ENCODE measurements at places on chromosomes 2 and 18.

DNA sequence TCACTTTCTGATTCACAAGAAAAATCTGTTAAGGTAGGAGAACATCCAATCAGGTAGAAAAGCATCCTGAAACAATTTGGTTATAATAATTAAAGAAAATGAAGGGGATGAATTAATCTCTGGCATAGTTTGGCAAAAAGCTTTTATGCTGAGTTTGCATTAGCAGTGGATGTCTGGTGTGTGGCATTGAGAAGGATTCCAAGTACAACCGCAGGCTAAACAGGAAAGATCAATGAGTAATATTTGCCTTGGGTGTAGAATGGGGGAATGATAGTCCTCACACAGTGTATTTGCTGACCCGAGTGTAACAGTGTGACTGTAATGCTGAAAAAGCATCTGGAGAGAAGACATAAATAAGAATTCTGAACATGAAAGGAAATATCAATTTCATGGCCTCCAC is 68.3 kb upstream of the SESTD1 start:
- no peak overlapping the region for H3K27ac ChIP-seq
- no peaks in the 10 kb centered on the region for H3K4me1 ChIP-seq
- no peak overlapping the region for H3K4me3 ChIP-seq
- no peak for DNase-seq

DNA sequence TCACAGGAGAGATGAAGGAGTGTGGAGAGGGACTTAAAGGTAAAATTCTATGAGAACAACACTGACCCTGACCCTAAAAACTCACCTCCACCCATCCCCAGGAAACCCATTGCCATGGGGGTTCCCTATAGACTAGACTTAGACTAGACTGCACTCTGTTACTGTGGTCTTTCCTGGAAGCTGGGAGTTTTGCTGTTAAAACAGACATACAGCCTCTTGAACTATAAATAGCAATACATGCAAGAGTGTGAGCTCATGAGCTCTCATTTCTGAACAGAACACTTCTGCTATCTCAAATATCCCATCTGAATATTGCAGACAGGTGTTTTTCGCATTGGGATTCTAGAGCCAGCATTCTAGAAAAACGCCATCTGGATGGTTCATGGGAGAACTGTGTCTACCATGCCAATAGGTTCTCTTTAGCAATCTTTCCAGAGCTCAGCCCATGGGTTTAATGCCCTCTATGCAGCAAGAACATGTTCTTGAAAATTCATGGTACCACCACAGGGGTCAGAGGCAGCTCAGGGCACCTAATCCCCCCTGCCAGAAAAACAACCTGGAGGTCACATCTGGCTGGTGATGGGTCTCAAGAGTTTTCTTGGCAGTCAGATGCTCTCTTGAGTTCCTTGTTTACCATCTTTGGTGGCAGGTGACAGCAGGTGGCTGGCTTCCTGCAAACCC is 51.9 kb downstream of the SLC14A2 start:
- H3K27ac ChIP-seq, result no peak overlapping the region
- no peaks in the 10 kb centered on the region for H3K27me3 ChIP-seq
- H3K4me1 ChIP-seq, result no peaks in the 10 kb centered on the region
- H3K4me3 ChIP-seq, result no peak overlapping the region
- DNase-seq, result no peak

DNA sequence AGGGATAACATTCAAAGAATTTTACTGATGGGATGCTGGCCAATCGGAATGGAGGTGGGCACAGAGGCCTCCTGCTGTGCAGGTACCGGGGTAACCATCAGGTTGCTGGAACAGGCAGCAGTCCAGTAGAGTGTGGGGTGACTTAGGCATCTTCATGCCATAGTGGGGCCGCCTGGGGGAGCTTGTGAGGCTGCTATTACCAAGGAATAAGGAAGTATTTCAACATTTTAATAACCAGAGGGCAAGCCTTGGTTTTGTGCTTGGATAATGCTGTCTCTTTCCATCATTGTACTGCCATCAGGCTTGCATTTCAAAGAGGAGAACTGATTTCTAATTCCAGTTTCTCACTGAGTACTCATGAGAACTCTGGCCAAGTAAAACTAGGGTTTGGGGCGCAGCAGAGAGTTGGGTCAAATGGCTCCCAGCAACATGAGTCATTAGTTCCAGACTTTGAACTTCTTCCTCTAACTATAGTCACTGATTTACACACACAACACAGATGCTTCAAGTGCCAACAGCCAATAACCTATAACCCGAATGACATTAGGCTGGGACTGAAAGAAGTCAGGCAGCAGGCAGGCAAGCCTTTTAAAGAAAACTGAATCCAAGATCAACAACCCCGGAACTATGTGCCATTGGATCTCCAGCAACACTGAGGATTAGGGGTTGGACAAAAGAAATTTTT is 56.1 kb upstream of the FHL2 start:
- no peaks in the 10 kb centered on the region for H3K27me3 ChIP-seq
- H3K4me1 ChIP-seq, result no peaks in the 10 kb centered on the region
- DNase-seq, result peak; percentile 57
- no peaks in the 10 kb centered on the region for H3K36me3 ChIP-seq
- H3K27ac ChIP-seq, result no peak overlapping the region
- no peak overlapping the region for H3K4me3 ChIP-seq

DNA sequence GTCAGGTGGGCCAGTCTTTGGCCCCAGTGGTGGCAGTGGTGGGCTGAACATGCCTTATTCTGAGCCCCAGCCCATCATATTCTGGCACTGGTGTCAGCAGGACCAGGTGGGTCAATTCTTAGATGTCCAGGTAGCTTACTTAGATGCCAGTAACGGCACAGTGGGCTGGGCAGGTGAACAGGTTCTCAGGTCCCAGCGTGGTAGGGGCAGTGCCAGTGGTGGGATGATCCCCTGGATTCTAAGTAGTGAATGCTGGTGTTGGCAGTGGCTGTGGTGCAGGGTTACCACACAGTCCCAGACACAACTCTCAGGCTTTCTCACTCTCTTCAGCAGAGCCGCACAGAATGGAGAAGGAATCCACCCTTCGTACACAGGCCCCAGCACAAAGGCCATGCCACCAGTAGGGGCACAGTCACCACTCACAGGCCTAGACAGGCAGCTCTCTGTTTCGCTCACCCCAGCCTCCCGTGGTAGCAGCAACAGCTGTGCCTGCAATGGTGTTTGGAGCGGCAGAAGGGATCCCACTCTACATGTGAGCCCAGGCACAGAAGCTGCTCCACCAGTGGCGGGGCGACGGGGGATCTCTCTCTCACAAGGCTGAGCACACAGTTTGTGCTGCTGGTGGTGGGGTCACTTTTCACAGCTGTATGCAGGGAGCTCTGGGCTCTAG is 97.3 kb downstream of the ANKRD12 start:
- H3K4me3 ChIP-seq, result no peak overlapping the region
- no peaks in the 10 kb centered on the region for H3K4me1 ChIP-seq
- no peak overlapping the region for H3K27ac ChIP-seq
- DNase-seq, result peak; percentile 61
- H3K27me3 ChIP-seq, result no peaks in the 10 kb centered on the region

DNA sequence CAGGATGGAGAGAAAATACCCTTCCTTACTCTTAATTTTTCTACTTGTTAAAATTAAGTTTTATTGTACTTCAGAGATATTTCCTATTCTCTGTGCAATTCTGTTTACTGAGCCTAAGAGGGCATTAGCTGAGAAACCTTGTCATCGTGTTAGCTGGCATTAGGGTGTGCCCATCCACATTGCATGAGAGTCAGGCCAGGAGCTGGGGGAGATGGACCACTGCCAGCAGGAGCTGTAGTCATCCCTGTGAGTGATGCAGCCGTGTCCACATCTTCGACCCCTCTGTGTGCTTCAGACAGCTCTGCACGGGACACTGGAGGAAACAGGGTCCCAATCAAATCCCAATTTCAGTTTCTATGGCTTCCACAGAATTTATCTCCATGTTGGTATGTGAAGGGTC is 34.2 kb downstream of the ABCA12 start:
- no peak for DNase-seq
- no peaks in the 10 kb centered on the region for H3K27me3 ChIP-seq
- no peak overlapping the region for H3K27ac ChIP-seq
- no peak overlapping the region for H3K4me3 ChIP-seq
- H3K4me1 ChIP-seq, result no peaks in the 10 kb centered on the region

- DNase-seq, result no peak
- H3K36me3 ChIP-seq, result no peaks in the 10 kb centered on the region
- H3K27me3 ChIP-seq, result no peaks in the 10 kb centered on the region
- no peak overlapping the region for H3K27ac ChIP-seq
- no peaks in the 10 kb centered on the region for H3K4me1 ChIP-seq
Observed at GRCh38 chr18:58966704-58967103, 102.0 kb downstream of the ZNF532 start.

DNA sequence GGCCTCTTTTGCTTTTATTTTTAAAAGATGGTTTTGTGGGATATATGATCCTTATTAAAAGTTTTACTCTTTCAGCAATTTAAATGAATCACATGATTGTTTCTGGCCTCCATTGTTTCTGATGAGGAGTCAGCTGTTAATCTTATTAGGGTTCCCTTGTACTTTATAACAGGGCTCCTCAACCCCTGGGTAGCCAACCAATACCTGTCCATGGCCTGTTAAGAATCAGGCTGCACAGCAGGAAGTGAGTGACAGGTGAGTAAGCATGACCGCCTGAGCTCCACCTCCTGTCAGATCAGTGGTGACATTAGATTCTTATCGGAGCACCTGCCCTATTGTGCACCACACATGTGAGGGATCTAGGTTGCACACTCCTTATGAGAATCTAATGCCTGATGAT is 45.1 kb upstream of the FAM98A start:
- DNase-seq, result no peak
- H3K27ac ChIP-seq, result no peak overlapping the region
- no peaks in the 10 kb centered on the region for H3K36me3 ChIP-seq
- H3K4me3 ChIP-seq, result no peak overlapping the region
- no peaks in the 10 kb centered on the region for H3K27me3 ChIP-seq
- H3K4me1 ChIP-seq, result no peaks in the 10 kb centered on the region

DNA sequence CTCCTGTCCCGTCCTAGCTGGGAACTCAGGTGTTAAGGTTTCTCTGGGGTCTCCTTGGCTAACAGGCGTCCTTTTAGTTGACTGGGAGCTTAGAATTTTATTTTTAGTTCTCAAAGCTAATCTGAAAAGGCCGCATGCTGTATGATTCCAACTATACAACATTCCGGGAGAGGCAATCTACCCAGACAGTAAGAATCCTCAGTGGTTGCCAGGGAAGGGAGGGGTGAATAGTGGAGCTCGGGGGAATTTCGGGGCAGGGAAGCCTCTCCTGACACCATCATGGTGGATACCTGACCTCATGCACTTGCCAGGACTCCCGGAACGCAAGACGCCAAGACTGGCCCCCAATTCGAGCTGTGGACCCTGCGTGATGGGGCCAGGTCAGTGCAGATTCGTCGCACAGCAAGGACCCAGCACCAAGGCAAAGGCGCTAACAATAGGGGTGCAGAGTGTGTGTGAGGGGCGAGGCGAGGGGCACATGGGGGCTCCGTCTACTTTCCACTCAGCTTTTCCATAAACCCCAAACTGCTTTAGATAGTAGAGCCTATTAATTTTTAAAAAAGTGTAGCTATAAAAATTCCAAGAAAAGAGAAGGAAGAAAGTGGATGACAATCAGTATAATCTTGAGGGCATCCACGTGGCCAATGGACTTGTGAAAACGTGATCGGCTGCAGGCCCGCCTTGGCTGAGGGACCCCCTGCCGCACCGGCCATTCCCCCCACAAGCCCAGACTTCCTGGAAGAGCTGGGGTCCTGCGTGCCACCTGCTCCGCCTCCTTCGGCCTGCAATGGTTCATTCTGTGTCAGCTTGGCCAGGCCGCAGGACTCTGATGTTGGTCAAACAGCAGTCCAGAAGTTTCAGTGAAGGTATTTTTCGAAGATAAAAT is 17.3 kb downstream of the PDCD1 start:
- no peaks in the 10 kb centered on the region for H3K4me1 ChIP-seq
- H3K36me3 ChIP-seq, result no peaks in the 10 kb centered on the region
- H3K4me3 ChIP-seq, result no peak overlapping the region
- no peak for DNase-seq

- H3K27me3 ChIP-seq, result no peaks in the 10 kb centered on the region
- no peaks in the 10 kb centered on the region for H3K36me3 ChIP-seq
- no peak for DNase-seq
- H3K4me1 ChIP-seq, result no peaks in the 10 kb centered on the region
- H3K4me3 ChIP-seq, result no peak overlapping the region
Observed at GRCh38 chr2:149112713-149113112, 74.2 kb downstream of the LYPD6B start.

- H3K4me3 ChIP-seq, result no peak overlapping the region
- no peaks in the 10 kb centered on the region for H3K36me3 ChIP-seq
- no peak for DNase-seq
- H3K4me1 ChIP-seq, result no peaks in the 10 kb centered on the region
- no peaks in the 10 kb centered on the region for H3K27me3 ChIP-seq
Observed at GRCh38 chr2:122704109-122704563, 948.7 kb downstream of the TSN start.

DNA sequence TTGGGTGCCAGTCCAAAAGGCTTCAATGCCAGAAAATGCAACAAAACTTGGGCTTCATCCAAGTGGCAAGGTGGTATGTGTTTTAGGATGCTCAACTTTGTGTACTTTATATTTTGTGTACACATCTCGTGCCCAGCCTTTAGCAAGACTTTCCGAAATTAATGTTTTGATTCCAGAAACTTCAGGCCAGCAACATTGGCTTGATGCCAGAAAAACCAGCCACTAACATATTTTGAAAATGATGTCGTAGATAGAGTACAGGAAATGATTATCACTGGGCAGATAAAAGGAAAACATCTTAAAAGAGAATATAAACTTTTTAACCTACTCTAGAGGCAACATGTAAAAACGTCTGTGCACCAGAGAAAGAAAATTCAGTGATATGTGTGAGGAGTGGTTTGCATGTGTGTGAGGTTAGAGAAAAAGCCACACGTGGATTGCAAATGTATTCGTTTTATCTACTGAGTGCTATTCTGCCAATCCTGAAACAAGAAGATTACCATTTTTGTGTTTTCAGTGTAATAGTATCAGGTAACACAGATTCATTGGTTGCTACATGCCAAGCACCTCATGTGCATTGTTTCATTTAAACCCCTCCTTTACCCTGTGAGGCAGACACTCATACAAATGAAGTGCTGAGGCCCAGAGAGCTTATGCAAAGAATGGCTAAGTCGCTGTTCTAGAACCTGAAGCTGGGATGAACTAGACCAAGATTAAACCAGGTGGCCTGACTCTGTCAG is 264.8 kb downstream of the C1D start:
- H3K4me1 ChIP-seq, result peaks cover 2% of the 10 kb centered on the region
- no peak for DNase-seq
- H3K4me3 ChIP-seq, result no peak overlapping the region
- peak overlapping the region; percentile 81 for H3K27ac ChIP-seq

GRCh38 chr2:71856773-71857525 is 290.7 kb downstream of the CYP26B1 start:
- H3K27ac ChIP-seq, result no peak overlapping the region
- no peaks in the 10 kb centered on the region for H3K36me3 ChIP-seq
- no peaks in the 10 kb centered on the region for H3K27me3 ChIP-seq
- no peak overlapping the region for H3K4me3 ChIP-seq
- DNase-seq, result no peak

- H3K27ac ChIP-seq, result no peak overlapping the region
- H3K4me3 ChIP-seq, result no peak overlapping the region
- no peaks in the 10 kb centered on the region for H3K36me3 ChIP-seq
- H3K4me1 ChIP-seq, result no peaks in the 10 kb centered on the region
Observed at GRCh38 chr2:150153646-150154307, 333.7 kb downstream of the RND3 start.

- H3K4me1 ChIP-seq, result no peaks in the 10 kb centered on the region
- peak overlapping the region; percentile 87 for H3K4me3 ChIP-seq
- DNase-seq, result no peak
- H3K27ac ChIP-seq, result peak overlapping the region; percentile 87
- H3K36me3 ChIP-seq, result no peaks in the 10 kb centered on the region
- H3K27me3 ChIP-seq, result no peaks in the 10 kb centered on the region
Observed at GRCh38 chr18:3262234-3263131, 550 bp downstream of the MYL12B start.

GRCh38 chr2:75134860-75135259 is 64.5 kb downstream of the TACR1 start:
- no peak overlapping the region for H3K4me3 ChIP-seq
- peaks cover 3% of the 10 kb centered on the region for H3K4me1 ChIP-seq
- no peak overlapping the region for H3K27ac ChIP-seq
- DNase-seq, result no peak
- H3K36me3 ChIP-seq, result no peaks in the 10 kb centered on the region
- H3K27me3 ChIP-seq, result no peaks in the 10 kb centered on the region
